Hepatocyte (in vitro differentiated cells): ENCODE measurements at places on chromosomes 16 and 17.
A peak's percentile ranks its signal among the peaks of the same experiment; 100 is the strongest.

- peaks cover 9% of the 10 kb centered on the region for H3K4me1 ChIP-seq
- no peak for DNase-seq
- no peak overlapping the region for H3K27ac ChIP-seq
- H3K27me3 ChIP-seq = peaks cover 7% of the 10 kb centered on the region
- H3K4me3 ChIP-seq = no peak overlapping the region
- no peaks in the 10 kb centered on the region for H3K36me3 ChIP-seq
These were observed 356.9 kb downstream of the C16orf95 start for GRCh38 chr16:86960266-86960665.

- DNase-seq = peak; percentile 86
- H3K4me1 ChIP-seq = no peaks in the 10 kb centered on the region
- H3K27me3 ChIP-seq = no peaks in the 10 kb centered on the region
- H3K4me3 ChIP-seq = no peak overlapping the region
- no peaks in the 10 kb centered on the region for H3K36me3 ChIP-seq
- H3K27ac ChIP-seq = peak overlapping the region; percentile 15
These were observed 26.3 kb downstream of the NFE2L1 start for GRCh38 chr17:48074322-48075081.

DNA sequence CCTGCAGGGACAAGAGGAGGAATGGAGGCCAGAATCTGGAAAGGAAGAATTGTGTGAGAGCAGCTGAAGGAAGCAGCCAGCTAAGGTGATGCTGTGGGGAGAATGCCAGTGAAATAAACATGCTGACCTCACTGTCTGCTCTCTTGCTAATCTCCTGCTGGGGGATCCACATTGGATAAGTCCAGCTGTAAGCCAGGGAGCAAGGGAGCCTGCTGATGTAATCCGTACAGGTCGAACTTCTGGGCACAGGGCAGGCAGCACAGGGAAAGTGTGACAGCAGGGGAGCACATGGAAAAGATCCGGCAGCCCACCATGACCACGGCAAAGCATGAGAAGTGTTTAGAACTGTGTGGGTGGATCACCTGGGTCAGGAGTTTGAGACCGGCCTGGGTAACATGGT, 7.5 kb upstream of the XPO6 start:
- H3K36me3 ChIP-seq = no peaks in the 10 kb centered on the region
- no peak overlapping the region for H3K27ac ChIP-seq
- DNase-seq = peak; percentile 30
- H3K4me3 ChIP-seq = no peak overlapping the region
- H3K4me1 ChIP-seq = no peaks in the 10 kb centered on the region

DNA sequence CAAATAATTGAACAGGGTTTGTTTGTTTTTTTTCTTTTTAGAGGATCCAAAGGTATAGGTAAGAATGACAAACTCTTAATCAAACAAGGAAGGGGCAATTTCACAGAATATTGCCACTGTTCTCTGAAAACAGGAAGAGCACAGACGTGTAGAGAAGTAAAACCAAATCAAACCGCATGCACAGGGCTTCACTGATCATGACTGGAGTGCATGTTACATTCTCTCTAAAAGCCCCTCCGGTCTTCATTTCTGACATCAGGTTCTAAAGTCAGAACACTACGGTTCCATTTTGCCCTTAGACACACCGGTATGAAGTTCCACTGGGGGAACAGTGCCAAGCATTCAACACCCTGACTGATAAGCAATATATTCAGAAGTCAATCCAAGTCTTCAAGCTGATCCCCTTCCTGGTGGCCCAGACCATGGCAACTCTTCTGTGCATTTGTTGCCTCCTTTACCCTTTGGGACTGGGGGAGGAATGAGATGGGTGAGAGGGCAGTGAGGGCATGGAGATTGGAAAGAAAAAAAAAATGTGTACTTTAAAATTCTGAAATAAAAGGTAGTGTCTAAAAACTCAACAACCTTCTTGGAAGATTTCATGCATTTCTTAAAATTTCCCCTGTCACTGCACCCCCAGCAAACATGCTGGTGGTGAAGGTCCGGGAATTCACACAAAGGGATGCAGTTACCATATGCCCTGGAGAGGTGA, 1.4 kb downstream of the MMD start:
- DNase-seq = no peak
- no peaks in the 10 kb centered on the region for H3K36me3 ChIP-seq
- H3K27me3 ChIP-seq = no peaks in the 10 kb centered on the region
- H3K27ac ChIP-seq = peak overlapping the region; percentile 90

DNA sequence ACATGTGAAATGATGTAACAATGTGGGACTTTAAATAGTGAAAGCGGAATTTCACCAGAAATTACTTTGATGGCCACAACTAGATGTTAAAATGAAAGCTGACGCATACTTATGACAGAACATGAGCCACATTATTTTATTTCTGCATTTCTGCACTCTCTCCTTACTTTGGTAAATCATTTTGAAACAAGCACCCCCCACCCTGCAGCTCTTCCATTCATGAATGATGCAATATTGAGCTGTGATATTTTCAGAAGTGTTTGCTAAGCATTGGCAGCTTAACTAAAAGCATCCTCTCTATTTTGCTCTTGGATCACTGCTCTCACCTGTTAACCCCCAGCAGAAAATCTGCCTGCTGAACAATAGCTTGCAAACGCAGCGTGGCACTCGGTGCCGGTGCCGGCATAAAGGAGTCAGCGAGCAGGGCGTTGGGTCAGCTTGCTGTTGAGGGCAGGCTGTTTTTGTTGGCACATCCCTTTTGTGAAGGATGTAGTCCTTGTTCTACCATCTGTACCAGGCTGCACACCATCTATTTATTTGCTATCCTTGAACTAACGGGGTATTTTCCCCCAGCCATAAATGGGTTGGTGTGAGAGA, 30.8 kb upstream of the CBLN1 start:
- DNase-seq = no peak
- peaks cover 25% of the 10 kb centered on the region for H3K27me3 ChIP-seq
- H3K27ac ChIP-seq = no peak overlapping the region
- H3K4me3 ChIP-seq = no peak overlapping the region
- no peaks in the 10 kb centered on the region for H3K4me1 ChIP-seq

DNA sequence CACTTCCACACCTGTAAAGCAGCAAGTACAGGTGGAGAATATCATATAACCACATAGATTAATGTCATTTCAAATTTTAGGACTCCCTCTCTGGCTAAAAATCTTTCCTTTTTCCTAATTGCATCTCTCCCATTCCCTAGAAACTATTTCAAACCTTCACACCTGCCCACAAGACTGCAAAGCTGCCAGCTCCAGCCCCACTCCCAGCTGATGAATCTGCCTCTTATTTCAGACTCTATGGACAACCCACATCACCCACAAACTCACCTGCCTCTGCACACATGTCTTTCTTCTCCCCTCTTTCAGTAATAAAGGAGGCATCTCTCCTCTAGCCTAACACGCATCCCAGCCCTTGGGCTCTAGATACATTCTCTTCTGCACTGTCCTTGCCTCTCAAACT, 315.1 kb downstream of the GRIN2A start:
- no peak overlapping the region for H3K4me3 ChIP-seq
- no peak overlapping the region for H3K27ac ChIP-seq
- DNase-seq = no peak
- no peaks in the 10 kb centered on the region for H3K36me3 ChIP-seq

- H3K27ac ChIP-seq = no peak overlapping the region
- DNase-seq = no peak
- no peaks in the 10 kb centered on the region for H3K4me1 ChIP-seq
- H3K4me3 ChIP-seq = no peak overlapping the region
These were observed 32.8 kb downstream of the TANC2 start for GRCh38 chr17:62998665-62999393.

DNA sequence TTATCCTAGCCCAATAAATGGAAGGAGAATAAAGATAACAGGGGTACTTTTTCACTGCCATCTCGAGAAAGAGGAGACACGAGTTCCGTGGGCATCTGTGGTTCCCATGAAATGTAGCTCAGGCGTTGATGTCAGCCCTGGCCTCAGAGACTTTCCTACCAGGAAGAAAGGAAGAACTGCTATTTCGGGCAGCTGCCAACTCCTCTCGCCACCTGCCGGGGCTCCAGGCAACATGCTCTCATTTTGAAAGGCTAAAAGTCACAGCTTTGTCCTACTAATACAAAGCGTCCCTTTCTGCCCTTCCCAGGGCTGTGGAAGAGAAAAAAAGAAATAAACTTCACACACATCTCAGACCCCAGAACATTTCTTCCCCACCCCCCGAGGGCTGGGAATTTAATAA, 65.8 kb downstream of the DHRS7C start:
- no peak for DNase-seq
- no peak overlapping the region for H3K4me3 ChIP-seq
- no peak overlapping the region for H3K27ac ChIP-seq

DNA sequence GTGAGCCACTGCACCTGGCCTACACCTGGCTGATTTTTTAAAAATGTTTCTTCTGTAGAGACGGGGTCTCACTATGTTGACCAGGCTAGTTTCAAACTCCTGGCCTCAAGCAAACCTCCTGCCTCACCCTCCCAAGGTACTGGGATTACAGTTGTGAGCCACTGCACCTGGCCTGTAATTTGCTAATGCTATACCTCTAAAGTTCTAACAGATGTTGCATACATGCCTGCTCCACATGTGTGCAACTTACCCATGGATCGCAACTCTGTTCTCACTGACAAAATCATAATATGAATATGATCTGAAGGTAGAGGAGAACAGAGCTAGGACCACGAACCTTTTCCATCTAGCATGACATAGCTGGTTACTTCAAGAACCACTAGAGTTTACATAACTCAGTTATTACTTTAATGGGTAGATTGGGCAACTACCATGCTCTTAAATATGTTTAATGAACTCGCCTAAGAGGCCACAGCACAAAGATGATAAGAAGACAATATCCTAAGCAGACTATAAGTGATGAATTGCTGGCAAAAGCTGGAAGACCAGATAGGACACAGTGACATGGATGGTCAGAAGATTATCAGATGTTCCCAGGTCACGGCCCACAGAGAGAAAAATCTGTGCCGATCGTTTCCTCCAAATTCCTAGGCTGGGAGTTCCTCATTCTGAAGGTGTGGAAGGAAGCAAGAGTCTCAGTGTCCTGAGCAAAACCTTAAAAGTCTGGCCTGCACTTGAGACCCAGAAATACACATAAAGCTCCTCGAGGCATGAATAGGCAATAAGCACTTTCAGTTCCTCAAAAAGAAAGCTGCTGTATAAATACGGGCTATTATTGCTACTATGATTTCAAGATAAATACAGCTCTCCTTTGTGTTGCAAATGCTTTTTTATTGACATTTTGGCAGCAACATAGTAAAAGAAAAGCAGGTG, 53.6 kb upstream of the ICAM2 start:
- DNase-seq = no peak
- H3K27me3 ChIP-seq = no peaks in the 10 kb centered on the region
- H3K36me3 ChIP-seq = no peaks in the 10 kb centered on the region
- peak overlapping the region; percentile 83 for H3K27ac ChIP-seq

DNA sequence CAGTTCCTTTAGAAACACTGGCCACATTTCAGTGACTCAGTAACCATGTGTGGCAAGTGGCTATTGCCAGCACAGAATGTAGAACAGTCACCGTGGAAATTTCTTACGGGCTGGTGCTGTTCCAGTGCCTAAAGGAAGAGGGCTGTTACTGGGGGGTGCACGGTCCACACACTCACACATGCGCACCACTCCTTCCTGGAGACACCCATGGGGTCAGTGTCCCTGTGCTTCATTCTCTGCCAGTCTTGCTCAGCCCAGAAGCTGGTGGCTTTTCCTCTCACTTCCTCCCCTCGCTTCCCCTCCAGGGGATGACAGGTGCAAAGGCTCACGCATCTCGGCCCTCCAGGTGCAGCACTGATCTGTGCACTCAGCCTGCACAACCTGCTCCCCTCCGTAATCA, 115.6 kb downstream of the CCDC182 start:
- no peaks in the 10 kb centered on the region for H3K4me1 ChIP-seq
- no peaks in the 10 kb centered on the region for H3K27me3 ChIP-seq
- no peaks in the 10 kb centered on the region for H3K36me3 ChIP-seq

- no peaks in the 10 kb centered on the region for H3K36me3 ChIP-seq
- DNase-seq = no peak
- no peak overlapping the region for H3K27ac ChIP-seq
These were observed 3.3 kb downstream of the SYNRG start for GRCh38 chr17:37605813-37606505.

DNA sequence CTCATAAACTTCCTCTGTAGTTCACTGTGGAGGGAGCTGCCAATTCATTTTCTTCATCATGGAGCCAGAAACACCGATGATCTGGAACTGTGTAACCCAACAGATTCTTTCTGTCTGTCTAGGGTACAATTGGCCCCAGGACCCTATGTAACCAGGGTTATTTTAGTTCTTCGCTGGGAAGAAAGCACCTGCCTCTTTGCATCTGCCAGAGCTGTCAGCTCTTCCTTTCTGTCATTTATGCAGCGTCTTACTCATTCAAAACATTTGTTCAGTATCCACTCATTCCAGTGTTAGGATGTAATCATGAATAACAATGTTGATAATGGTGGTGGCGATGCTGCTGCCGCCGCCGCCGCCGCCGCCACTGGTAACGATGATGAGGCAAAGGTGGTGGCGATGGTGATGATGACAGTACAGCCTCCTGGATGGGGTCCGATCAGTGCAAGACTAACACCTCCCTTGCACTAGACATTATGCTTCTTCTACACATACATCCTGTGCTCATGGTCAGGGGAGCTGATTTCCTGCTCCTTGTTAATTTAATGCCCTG, 46.1 kb downstream of the IRX5 start:
- no peak overlapping the region for H3K27ac ChIP-seq
- H3K27me3 ChIP-seq = no peaks in the 10 kb centered on the region
- no peaks in the 10 kb centered on the region for H3K4me1 ChIP-seq
- no peak overlapping the region for H3K4me3 ChIP-seq
- DNase-seq = no peak
- H3K36me3 ChIP-seq = no peaks in the 10 kb centered on the region
